Cardiac muscle cell (in vitro differentiated cells and primary cell): ENCODE measurements at places on chromosomes 11 and 22. TPM values are rescaled to one million over a fixed set of nuclear protein-coding genes. Genes with fewer than 3 reads are reported as not detected.

GRCh38 chr22:27461470-27461869, 340.1 kb downstream of the MN1 start:
- DNase-seq: peak; percentile 70
- no peaks in the 10 kb centered on the region for H3K27me3 ChIP-seq
- H3K27ac ChIP-seq: no peak overlapping the region
- no peak overlapping the region for H3K4me3 ChIP-seq
- no peaks in the 10 kb centered on the region for H3K4me1 ChIP-seq

DNA sequence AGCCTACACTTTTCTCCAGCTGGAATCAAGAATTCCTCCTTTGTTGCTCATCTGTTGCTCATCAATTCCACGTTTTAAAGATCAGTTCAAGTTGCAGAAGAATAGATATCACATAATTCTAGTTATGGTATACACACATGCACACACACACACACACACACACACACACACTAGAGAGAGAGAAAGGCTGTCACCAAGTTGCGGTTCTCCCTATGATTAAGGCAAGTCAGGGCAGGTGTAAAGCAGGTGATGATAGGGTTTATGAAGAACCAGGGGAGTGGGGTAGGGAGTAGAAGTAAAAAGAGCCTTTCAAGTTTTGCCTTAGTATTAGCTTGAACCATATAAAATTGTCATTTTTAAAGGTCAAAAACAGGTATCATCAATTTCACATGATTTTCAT, 31.7 kb upstream of the TMPRSS4 start:
- H3K4me1 ChIP-seq: no peaks in the 10 kb centered on the region
- H3K27ac ChIP-seq: no peak overlapping the region
- no peaks in the 10 kb centered on the region for H3K36me3 ChIP-seq
- no peak overlapping the region for H3K4me3 ChIP-seq
- peaks cover 8% of the 10 kb centered on the region for H3K27me3 ChIP-seq

DNA sequence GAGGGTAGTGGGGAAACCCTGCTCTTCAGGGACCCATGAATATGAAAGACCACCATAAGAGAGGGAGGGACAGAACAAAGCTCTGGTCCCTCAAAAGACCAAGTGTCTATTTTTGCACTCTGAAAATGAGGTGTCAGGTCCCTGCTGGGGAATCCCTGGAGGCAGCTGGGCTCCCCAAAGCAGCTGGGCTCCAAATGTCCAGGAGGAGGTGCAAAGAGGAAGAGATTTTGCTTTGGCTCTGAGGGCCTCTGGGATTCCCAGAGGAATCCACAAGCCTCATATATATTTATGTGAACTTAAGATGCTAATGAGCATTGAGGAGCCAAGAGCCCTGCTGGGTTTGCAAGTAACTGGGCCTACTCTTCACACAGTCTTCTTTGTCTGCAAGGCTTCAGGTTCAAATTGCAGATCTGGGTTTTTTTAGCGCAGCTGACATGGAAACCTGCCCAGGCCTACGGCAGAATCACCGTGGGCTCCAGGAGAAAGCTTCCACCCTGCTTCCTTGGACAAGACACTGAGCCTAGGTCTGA, 26.0 kb downstream of the CLMP start:
- H3K36me3 ChIP-seq: no peaks in the 10 kb centered on the region
- H3K4me3 ChIP-seq: no peak overlapping the region
- no peaks in the 10 kb centered on the region for H3K27me3 ChIP-seq
- no peak overlapping the region for H3K27ac ChIP-seq
- no peaks in the 10 kb centered on the region for H3K4me1 ChIP-seq
- DNase-seq: no peak

- H3K36me3 ChIP-seq: no peaks in the 10 kb centered on the region
- DNase-seq: no peak
- H3K4me1 ChIP-seq: no peaks in the 10 kb centered on the region
- H3K27me3 ChIP-seq: peaks cover 17% of the 10 kb centered on the region
- no peak overlapping the region for H3K27ac ChIP-seq
These were observed 352.1 kb downstream of the OPCML start for GRCh38 chr11:133180201-133180600.

DNA sequence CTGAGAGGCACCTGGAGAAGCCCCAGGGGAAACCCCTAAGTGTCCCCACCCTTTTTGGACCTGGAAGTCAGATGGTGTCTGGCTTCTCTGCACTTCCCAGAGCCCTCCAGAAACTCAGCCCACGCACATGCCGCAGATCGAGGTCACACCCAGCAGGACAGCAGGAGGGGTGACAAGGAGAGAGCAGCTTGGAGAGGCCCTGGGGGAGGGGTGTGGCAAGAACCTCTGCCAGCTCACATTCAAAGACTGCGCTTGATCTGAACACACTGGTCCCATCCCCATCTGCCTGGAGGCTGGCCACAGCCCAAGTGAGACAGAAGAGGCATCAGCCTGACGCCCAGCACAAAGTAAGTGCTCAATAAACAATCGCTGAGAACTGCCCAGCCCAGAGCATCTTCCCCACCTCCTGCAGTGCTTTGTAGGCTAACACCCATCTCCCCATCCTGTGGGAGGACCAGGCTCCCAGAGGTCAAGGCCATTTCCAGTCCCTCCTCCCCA, 21.4 kb downstream of the TMPRSS6 start:
- no peaks in the 10 kb centered on the region for H3K4me1 ChIP-seq
- no peak for DNase-seq
- no peaks in the 10 kb centered on the region for H3K36me3 ChIP-seq
- H3K27me3 ChIP-seq: no peaks in the 10 kb centered on the region
- no peak overlapping the region for H3K4me3 ChIP-seq
- H3K27ac ChIP-seq: no peak overlapping the region

Gene TMEM121B
- 6.7 and 10.2 TPM in 2 replicates for total RNA-seq

Gene NXPE1
- not detected in 2 replicates for total RNA-seq

GRCh38 chr11:94997437-94997836, 23.9 kb downstream of the KDM4D start:
- H3K4me1 ChIP-seq: no peaks in the 10 kb centered on the region
- no peak for DNase-seq
- no peak overlapping the region for H3K27ac ChIP-seq
- H3K4me3 ChIP-seq: no peak overlapping the region

- no peaks in the 10 kb centered on the region for H3K4me1 ChIP-seq
- H3K36me3 ChIP-seq: no peaks in the 10 kb centered on the region
- H3K27me3 ChIP-seq: no peaks in the 10 kb centered on the region
These were observed 12.3 kb upstream of the ARAP1 start for GRCh38 chr11:72764503-72764902.

- DNase-seq: peak; percentile 66
- H3K4me3 ChIP-seq: no peak overlapping the region
- no peaks in the 10 kb centered on the region for H3K27me3 ChIP-seq
These were observed 113.7 kb downstream of the PTPRJ start for GRCh38 chr11:48093795-48094642.
